ENCODE measurements at places on chromosomes 7 and 10. TPM values are rescaled to one million over a fixed set of nuclear protein-coding genes. Genes with fewer than 3 reads are reported as not detected.

MEOX2 gene
- 17.0 TPM for total RNA-seq

SVIL gene
- 34.1 TPM for total RNA-seq

FAM131B gene
- total RNA-seq: 2.9 TPM

CALD1 gene
- 272 TPM for total RNA-seq

CCDC172 gene
- total RNA-seq: not detected

C10orf143 gene
- total RNA-seq: 0.77 TPM

GPR15LG gene
- total RNA-seq: not detected

AQP1 gene
- total RNA-seq: 10.9 TPM

HABP2 gene
- not detected for total RNA-seq

CLRN3 gene
- total RNA-seq: not detected

IFIT1 gene
- total RNA-seq: 12.6 TPM

TMEM273 gene
- total RNA-seq: not detected

ARHGAP21 gene
- total RNA-seq: 56.6 TPM

ELOVL3 gene
- total RNA-seq: 0.68 TPM

PNLIP gene
- total RNA-seq: not detected

IFIT5 gene
- total RNA-seq: 13.7 TPM

ADAM8 gene
- total RNA-seq: 0.09 TPM

SGCE gene
- total RNA-seq: 87.5 TPM

SPDYE2B gene
- not detected for total RNA-seq

IFRD1 gene
- total RNA-seq: 37.8 TPM

OPN1SW gene
- not detected for total RNA-seq

VAX1 gene
- total RNA-seq: not detected
